ENCODE measurements at places on chromosomes 3 and 15.

DNA sequence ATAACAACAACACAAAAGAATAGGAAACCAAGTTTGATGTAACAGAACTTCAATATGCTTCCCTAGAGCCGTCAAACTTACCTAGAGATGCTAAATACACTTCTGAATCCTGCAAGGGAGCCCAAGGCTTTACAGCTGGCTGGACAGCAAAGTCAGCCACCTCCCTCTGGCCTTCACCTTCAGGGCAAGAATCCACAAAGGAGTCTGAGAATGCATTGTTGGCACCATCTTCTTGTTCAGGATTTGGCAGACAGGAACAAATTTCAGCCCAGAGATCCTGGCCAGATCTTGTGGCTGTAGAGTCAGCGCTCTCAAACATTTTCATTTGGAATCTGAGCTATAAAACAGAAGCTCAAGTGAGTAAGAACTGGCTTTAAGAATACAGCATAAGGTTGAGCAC is 2.2 kb downstream of the CCDC32 start:
- no peak overlapping the region for H3K4me3 ChIP-seq
- peaks cover 14% of the 10 kb centered on the region for H3K36me3 ChIP-seq
- H3K27me3 ChIP-seq: no peaks in the 10 kb centered on the region
- no peak overlapping the region for H3K27ac ChIP-seq
- no peak for DNase-seq

- peaks cover 45% of the 10 kb centered on the region for H3K4me1 ChIP-seq
- H3K36me3 ChIP-seq: 0 out of 2 replicates have a peak, but pooled peaks cover 3% of the 10 kb centered on the region
- no peak for DNase-seq
- no peak overlapping the region for H3K4me3 ChIP-seq
Observed at GRCh38 chr3:72821161-72821781, 27.0 kb downstream of the SHQ1 start.

- H3K4me1 ChIP-seq: no peaks in the 10 kb centered on the region
- no peak overlapping the region for H3K4me3 ChIP-seq
- no peak for DNase-seq
- no peaks in the 10 kb centered on the region for H3K36me3 ChIP-seq
- no peaks in the 10 kb centered on the region for H3K27me3 ChIP-seq
- H3K27ac ChIP-seq: no peak overlapping the region
Observed at GRCh38 chr3:19907523-19907922, 26.5 kb downstream of the EFHB start.

DNA sequence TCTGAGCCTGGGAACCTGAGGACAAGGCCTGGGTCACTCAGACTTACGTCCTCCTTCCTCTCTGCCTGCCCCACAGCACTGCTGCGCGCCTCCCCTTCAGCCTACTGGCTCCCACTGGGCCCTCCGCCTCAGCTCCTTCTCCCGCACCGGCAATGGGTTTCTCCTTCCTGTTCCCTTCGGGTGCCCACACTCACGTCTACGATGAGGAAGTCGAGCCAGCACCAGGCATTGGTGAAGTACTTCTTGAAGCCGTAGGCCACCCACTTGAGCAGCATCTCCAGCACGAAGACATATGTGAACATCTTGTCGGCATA is 70.0 kb downstream of the EXOG start:
- no peak for DNase-seq
- H3K27me3 ChIP-seq: 0 out of 2 replicates have a peak, but pooled peaks cover 6% of the 10 kb centered on the region
- no peak overlapping the region for H3K4me3 ChIP-seq
- H3K27ac ChIP-seq: no peak overlapping the region

- peak overlapping the region; percentile 44 for H3K27ac ChIP-seq
- no peaks in the 10 kb centered on the region for H3K27me3 ChIP-seq
- peak; percentile 95 for DNase-seq
- H3K4me1 ChIP-seq: peaks cover 14% of the 10 kb centered on the region
- H3K36me3 ChIP-seq: no peaks in the 10 kb centered on the region
Observed at GRCh38 chr15:57537072-57537471, 54.6 kb upstream of the MYZAP start.

DNA sequence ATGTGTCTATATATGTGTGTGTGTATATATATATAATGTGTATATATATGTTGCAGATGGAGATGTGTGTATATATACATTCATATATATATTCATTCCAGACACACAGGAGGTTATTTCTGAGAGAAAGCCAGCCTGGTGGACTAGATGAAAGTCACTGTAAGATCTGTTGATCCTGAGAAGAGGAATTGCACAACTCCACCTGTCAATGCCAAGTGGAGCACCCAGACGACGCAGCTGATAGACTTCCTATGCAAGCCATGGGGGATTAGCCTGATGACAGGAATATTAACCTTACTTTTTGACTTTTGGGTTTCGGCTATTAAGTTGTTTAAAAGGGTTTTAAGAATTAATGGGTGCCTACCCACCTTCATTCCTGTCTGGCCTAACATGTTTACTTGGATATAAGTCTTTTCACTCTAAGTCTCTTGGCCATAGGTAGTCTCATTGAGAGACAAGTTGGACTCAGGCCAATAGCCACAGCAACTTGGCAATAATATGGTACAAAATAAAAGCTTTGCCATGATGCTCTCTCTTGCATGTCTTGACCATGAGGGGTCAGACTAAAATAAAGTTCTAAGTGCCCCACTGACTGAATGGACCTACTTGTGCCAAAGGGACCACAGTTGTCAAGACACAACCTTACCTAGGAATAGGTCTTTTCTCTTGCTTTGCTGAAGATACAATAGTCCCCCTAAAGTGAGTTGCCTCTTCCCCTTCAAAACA is 35.9 kb upstream of the GOLGA6L2 start:
- H3K4me3 ChIP-seq: no peak overlapping the region
- H3K36me3 ChIP-seq: no peaks in the 10 kb centered on the region
- H3K27me3 ChIP-seq: no peaks in the 10 kb centered on the region
- H3K27ac ChIP-seq: no peak overlapping the region

DNA sequence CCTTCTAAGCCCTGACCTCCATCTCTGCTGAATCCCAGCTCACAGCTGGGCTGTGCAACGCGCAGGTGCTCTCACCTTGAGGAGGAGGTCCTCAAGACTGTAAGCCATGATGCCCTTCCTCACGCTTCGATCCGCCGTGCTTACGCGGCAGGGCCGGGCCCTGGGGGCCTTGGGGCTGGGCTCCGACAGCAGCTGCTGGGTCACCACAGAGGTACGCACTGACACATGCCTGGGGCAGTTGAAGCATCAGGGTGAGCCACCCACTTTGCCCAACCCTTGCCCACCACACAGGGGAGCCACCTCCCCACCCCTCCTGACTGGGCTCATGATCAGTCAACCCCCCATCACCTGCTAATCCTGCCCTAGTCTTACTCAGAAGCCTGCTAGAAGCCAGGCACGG is 3.1 kb downstream of the CIDEC start:
- H3K27ac ChIP-seq: no peak overlapping the region
- H3K4me1 ChIP-seq: no peaks in the 10 kb centered on the region
- no peak overlapping the region for H3K4me3 ChIP-seq
- no peaks in the 10 kb centered on the region for H3K36me3 ChIP-seq
- DNase-seq: no peak

DNA sequence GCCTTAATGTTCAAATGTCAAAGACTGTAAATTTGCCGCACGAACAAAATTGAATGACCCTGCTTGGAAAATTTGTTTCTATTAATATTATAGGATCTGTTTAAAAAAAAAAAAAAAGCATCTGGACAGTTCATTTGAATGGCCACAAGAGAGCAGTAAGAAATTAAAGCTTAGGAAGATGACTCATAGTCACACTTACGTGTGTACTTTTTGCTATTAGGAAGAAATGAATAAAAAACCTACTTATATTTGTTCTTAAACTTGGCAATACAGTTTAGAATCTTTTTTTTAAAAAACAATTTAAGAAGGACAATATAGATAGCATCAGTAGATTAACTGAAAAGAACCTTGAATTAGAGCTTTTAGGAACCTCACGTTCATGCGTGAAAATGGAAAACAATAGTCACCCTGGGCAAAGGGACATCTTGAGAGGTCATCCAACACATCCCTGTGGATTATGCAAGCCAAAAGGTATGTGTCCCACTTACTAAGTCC is 621.8 kb downstream of the MECOM start:
- H3K36me3 ChIP-seq: no peaks in the 10 kb centered on the region
- H3K4me1 ChIP-seq: peaks cover 51% of the 10 kb centered on the region
- DNase-seq: peak; percentile 88
- H3K27me3 ChIP-seq: no peaks in the 10 kb centered on the region

GRCh38 chr3:127197300-127198189 is 4.6 kb downstream of the PRR23E start:
- H3K27me3 ChIP-seq: peaks cover 22% of the 10 kb centered on the region
- DNase-seq: no peak
- H3K36me3 ChIP-seq: no peaks in the 10 kb centered on the region

Measured in GM23248 (cell line).